ENCODE measurements at places on chromosomes 12 and 14.

GRCh38 chr12:22477166-22477893 lies 67.0 kb downstream of the C2CD5 start:
- DNase-seq, result no peak

- no peak for DNase-seq
Observed at GRCh38 chr12:72307229-72307628, 35.1 kb downstream of the TRHDE start.

DNA sequence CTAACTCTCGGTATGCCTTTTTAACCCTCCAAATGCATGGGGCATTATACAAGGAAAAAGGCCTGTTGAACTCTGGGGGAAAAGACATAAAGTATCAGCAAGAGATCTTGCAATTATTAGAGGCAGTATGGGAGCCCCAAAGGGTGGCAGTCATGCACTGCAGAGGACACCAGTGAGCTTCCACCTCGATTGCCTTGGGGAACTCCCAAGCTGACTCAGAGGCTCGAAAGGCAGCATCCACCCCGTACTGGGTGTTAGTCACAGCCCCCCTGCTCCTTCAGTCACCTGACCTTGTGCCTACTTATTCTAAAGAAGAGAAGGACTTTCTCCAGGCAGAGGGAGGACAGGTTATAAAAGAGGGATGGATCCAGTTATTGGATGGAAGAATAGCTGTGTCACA lies 781.4 kb upstream of the TMEM132C start:
- peak; percentile 26 for DNase-seq

DNA sequence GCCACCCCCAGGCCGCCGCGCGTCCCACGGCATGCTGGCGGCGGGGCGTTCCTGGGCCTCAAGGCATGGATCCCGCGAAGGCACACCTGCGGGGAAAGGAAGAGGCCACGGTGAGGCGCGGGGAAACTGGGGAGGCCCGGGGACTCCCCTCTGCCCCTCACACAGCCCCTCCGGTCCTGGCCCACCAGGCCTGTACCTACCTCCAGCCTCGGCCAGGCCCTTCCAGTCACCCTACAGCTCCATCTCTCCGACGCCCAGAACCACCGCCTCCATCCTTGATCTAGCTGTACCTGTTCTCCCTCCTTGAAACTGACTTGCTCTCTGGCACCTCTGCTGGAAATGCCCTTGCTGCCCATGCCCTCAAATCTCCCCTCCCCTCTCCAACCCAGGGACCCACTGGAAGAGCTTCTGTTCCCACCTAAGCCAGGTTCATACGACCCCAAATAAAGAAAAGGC lies 1.7 kb downstream of the ANKRD9 start:
- no peak for DNase-seq

- no peak for DNase-seq
Observed at GRCh38 chr14:43041976-43042375, 1435.3 kb downstream of the LRFN5 start.

DNA sequence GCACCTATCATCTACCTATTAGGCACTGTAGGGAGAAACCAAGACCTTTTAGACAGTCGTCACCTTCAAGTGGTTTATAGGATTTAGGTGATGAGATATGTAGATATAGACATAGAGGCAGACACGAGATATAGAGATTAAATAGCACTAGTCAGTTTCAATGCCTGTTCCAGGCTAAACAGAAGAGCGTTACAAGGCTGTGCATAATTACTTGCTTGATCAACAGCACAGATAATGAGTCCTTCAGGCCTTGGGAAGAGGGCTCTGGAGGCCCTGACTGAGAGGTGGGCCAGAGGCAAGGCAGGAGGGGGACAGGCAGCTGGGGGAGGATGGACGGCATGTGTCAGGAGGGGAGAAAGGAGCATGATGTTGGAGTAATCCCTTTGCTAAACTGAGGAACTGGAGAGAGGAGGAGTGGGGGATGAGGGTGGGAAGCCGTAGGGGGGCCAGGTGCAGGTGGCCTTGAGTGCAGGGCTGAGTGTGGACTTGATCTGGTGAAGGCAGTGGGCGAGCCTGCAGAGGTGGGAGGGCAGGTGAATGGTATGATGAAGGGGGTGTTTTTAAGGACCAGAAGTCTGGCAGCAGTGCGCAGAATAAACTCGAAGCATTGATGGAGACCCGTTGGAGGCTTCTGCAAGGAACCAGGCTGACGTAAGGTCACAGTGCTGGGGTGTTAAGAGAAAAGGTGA lies 43.9 kb upstream of the ATP23 start:
- DNase-seq, result no peak

- DNase-seq, result no peak
Observed at GRCh38 chr12:117538032-117538690, 176.7 kb upstream of the NOS1 start.

DNA sequence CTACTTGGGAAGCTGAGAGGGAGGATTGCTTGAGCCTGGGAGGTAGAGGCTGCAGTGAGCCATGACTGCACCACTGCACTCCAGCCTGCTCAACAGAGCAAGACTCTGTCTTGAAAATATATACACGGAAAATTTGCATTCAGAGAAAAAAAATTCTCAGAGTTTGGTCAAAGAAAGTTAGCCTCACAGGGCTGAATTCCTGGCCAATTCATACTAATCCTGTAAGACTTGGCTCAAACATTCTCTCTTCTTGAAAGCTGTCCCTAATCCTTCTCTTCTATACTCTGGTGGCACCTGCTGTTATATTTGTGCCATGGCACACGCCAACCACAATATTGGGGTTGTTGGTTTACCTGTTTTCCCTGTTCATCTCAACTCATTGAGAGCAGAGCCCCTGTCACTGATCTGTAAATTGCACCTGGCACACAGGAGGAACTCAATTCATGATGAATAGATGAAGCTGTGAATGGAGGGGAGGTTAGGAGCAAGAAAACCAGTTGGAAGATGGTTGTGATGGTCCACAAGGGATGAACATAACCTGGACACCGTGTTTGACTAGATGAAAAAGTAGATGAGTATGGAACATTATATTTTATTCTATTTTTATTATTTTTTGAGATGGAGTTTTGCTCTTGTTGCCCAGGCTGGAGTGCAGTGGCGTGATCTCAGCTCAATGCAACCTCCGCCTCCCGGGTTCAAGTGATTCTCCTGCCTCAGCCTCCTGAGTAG lies 36.8 kb upstream of the SPTSSA start:
- no peak for DNase-seq

DNA sequence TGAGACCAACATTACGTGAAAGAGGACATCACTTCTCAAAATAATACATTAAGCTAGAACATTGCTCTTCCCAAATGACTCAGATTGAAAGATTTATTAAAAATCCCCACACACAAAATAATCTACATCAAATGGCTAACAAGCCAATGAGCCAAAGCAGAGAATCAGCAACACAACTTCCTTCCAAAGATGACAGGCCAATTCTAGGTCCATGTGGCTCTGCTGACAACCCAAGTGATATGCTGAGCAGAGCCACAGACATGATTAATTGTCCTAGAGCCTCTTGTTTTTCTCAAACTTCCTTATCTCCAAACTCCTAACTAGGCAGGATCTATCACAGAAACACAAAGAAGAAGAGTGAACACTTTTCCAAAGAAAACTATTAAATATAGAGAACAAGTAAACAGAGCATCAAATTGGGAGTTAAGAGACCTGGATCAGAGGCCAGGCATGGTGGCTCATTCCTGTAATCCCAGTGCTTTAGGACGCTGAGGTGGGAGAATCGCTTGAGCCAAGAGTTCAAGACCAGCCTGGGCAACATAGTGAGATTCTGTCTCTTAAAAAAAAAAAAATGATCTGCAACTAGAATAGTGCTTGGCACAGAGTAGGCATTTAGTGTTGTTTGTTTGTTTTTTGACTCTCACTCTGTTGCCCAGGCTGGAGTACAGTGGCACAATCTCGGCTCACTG lies 38.5 kb downstream of the SENP1 start:
- DNase-seq, result no peak

- DNase-seq, result no peak
Observed at GRCh38 chr14:22735096-22735495, 31.4 kb upstream of the OXA1L start.

GRCh38 chr12:111034083-111034885 lies 113.9 kb upstream of the MYL2 start:
- DNase-seq, result peak; percentile 11

DNA sequence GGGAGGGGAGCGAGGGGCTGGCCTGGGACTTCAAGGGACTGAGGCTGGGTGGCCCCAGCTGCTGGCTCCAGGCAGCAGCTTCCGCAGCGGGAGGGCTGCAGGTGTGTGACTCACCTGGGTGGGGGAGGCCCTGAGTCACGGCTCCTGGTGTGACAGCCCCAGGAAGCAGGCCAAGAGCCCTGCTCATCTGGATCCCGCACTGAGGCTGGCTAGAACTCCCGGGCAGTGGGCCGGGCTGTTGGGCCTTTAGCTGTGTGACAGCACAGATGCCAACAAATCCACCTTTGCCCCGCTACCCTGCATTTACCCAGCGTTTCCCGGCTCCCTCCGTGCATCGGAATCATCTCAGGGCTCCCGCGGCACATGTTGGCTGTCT lies 180.0 kb upstream of the PRMT8 start:
- no peak for DNase-seq

DNA sequence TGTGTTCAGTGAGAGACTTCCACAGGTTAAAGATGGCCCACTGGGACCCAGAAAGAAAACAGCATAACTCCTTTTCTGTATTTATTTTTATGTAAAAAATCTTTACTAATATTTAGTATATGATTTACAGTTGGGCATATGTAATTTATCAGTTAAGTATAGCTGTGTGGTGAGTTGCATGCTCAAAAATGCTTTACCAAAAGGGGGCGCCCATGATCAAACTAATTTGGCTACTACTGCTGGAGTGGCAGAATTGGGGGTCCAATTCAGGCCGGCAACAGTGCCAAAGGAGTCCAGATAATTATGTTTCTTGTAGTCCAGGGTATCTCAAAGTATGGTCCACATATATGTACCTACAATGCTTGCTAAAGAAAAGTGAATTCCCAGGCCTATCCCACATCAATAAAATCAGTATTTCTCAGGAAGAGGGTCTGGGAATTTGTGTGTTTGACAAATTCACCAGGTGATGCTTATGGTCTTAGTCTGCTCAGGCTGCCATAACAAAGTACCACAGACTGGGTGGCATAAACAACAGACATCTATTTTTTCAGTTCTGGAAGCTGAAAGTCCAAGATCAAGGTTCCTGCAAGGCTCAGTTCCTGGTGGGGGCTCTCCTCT lies 152.0 kb downstream of the KTN1 start:
- DNase-seq, result peak; percentile 43

- DNase-seq, result no peak
Observed at GRCh38 chr14:102805941-102806340, 28.7 kb downstream of the TRAF3 start.

- DNase-seq, result no peak
Observed at GRCh38 chr12:108816652-108817335, 40.6 kb downstream of the SSH1 start.

- DNase-seq, result no peak
Observed at GRCh38 chr12:110921262-110921661, 883 bp upstream of the MYL2 start.

Measured in stimulated activated CD4-positive, alpha-beta T cell treated with anti-CD3 and anti-CD28 coated beads, Interleukin-4, amount 100 ng/mL, for 48 hours (primary cell).